ENCODE measurements at places on chromosomes 3 and 15.

GRCh38 chr3:182259579-182259978 is 533.7 kb upstream of the ATP11B start:
- DNase-seq: no peak

- DNase-seq: no peak
Observed at GRCh38 chr3:23574822-23575315, 230.9 kb upstream of the UBE2E1 start.

- DNase-seq: no peak
Observed at GRCh38 chr15:57440167-57440566, 63.9 kb downstream of the CGNL1 start.

- DNase-seq: no peak
Observed at GRCh38 chr3:124206225-124207055, 214.5 kb upstream of the ROPN1 start.

DNA sequence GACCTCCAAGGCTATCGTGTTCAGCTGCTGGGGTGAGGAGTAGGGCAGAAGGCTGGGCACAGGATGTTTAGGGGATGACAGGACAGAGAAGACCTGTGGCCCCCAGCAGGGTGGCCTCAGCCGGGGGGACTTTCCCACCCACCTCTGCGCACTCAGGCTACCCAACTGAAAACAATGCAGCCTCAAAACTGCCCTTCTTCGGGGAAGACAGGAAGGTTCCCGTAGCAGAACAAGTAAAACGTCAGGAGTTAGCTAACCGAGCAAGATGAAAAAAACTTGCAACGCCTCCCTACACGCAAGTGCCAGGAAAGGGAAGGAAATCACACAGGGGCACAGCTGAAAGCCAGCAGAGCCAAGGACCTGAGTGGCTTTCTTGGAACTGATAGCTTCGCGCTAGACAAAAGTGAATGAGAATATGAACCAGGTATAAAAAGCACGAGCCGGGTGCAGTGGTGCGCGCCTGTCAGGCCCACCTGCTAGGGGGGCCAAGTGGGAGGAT is 38.4 kb upstream of the FURIN start:
- DNase-seq: peak; percentile 92

- DNase-seq: no peak
Observed at GRCh38 chr3:109072194-109072593, 45.7 kb downstream of the MORC1 start.

DNA sequence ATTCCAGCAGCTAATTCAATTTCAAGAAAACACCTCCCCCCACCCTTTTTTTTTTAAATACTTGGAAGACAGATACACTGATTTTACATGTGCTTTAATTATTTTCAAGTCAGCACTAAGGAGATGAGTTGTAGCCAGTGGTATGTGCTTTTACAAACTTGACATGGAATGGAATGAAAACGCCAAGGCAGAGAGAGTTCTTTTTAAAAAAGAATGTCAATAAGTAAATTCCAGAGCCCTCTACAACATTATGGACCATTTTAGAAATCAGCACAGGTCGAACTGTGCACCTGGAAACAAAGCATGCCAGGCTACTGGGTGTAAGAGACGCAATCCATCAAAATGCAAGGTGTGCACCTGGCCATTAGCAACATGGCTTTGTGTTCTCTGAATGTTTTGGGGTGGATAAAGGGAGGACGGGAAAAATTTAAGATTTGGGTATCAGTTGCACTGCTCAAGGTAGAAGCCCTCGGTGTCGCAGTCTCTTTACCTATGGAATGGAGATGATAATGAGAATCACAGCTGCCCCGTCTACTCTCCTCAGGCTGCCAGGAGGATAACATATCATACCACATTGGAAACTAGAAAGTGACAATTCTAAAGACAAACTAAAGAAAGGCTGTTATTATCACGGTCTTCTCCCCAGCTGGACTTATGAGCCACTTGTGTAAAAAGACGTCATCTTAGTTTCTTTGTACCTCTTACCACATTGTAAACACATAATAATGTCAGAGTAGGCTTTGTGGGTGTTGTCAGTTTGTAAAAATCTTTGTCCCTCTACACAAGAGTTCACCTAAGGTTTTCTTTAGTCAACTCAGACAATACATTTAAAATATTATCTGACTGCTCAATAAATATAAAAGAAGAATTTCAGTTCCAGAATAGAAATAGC is 107.4 kb upstream of the PRICKLE2 start:
- no peak for DNase-seq

GRCh38 chr3:158790901-158791589 is 10.8 kb upstream of the MFSD1 start:
- DNase-seq: peak; percentile 66

DNA sequence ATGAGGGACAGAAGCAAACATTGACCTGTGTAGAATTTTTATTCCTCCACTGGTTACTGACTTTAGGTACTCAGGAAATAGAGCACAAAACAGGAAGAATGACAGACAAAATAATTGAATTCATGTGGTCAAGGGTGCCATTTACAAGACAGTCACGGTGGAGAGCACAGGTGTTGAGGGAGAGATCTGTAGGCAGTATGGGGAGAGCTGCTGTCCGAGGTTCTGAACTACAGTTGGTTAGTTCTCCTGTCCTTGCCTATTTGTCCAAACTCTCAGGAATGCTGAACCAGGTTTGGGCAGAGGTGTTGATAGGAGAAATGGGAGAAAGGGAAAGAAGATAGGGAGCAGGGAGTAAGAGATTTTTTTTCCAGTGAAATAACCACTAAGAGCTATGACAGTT is 178.5 kb upstream of the ZBTB20 start:
- no peak for DNase-seq

DNA sequence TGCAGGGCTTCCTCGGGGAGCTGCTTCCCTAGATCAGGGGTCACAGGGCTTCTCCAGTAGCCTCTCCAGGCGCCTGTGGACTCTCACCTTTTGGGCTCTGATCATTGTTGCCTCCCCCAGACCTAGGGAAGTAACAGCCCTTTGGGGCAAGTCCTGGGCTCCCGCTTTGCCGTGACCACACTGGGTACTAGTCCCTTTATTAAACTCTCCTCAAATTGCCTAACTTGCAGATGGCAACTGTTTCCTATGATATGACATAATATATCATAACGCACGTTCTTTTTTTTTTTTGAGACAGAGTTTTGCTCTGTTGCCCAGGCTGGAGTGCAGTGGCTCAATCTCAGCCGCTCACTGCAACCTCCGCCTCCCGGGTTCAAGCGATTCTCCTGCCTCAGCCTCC is 17.9 kb upstream of the NRROS start:
- DNase-seq: no peak

GRCh38 chr15:67232591-67232990 is 21.9 kb downstream of the AAGAB start:
- no peak for DNase-seq

DNA sequence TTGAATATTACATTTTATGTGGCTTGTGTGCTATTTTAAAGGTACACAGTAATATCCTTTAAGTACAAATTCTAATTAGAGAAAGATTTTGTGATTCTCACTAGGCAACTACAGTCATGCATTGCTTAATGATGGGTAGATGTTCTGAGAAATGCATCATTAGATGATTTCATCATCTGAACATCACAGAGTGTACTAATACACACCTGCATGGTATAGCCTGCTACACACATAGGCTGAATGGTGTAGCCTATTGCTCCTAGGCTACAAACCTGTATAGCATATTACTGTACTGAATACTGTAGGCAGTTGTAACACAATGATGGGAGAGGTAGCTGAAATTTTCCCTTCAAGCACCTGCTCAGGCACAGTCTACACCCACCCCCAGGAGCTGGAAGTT is 217.4 kb upstream of the EOMES start:
- DNase-seq: no peak

DNA sequence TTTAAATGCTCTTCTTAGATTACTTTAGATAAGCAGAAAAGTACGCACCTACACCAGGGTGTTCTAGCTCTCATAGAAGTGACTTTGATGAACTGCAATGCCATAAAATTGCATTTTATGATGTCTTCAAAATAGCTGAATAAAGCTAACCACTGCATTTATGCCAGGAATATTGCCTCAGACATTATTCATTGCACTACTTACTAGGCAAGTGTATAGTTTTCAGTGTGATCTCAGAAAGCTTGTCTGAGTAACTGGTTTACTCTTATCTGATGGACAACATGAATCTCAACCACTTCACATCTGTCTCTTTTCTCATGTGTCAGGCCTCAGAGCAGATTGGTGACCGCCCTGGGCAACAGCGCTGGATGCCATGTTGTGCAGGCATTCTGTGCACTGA is 119.3 kb upstream of the SLC2A2 start:
- DNase-seq: no peak

DNA sequence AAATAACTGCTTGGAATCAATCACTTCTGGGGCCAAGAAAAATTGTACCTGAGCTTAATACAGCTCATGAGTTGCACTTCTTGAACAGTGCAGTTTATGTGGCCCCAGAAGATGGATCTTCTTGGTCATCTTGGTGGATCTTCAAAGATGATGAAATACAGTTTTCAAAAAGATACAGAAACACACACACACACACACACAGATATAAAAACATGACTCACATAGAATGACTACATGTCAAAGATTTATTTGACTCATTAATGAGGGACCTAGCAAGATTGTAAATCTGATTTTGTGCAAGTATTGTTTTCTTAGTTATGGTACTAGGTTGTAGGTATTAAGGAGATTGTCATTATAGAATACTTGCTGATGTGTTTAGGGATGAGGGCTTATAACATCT is 32.6 kb downstream of the PDCD6IP start:
- DNase-seq: no peak

DNA sequence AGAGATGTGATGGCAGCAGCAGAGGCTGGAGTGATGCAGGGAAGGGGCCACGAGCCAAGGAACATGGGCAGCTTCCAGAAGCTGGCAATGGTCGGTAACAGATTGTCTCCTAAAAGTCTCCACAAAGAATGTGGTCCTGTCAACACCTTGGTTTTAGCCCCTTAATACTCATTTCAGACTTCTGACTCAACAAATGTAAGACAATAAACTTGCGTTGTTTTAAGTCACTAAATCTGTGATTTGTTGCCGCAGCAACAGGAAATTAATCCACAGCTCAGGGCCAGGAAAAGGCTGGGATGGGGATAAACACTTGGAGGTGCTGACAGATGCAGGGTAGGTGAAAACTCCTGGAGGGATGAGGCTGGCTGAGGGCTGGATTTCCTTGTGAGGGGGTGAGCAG is 69.9 kb downstream of the OXNAD1 start:
- DNase-seq: no peak

GRCh38 chr15:36671017-36671416 is 91.6 kb downstream of the CDIN1 start:
- peak; percentile 10 for DNase-seq

- DNase-seq: no peak
Observed at GRCh38 chr3:79306934-79307570, 460.7 kb downstream of the ROBO1 start.

DNA sequence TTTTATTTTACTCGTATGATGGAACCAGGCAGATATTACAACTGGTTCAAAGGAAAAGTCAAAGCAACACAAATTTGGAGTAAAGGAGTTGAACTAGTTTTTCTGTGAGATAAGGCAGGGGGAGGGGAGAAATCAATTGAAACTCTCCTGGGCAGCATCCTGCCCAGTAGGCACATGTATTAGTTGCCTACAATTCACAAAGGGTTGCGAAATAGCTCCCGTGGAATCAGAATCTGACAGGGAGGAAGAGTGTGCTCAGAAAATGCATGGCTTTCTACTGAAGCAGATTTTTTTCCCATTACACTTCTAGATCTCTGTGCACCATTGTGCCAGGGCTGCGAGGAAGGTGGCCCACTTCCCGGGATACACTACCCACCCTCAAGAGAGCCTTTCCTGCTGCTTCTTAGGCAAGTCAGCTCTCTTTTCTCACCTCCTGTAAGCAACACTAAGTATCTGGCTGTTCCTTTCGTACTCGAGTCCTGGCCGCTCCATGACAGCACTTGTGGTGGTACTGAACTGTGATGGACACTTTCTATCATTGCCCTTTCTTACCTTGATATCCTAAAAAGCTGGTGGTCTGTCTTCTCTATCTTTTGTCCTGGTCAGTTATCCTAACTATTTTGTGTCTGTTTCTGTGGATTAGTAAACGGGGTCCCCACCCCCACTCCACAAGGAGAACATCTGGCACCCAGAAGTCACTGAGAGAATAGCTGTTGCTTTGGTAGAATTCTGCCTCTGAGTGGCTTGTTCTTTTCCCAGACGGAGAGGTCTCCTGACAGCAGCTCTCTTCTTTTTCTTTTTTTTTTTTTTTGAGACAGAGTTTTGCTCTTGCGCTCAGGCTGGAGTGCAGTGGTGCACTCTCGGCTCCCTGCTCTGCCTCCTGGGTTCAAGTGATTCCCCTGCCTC is 74.8 kb downstream of the RPL39L start:
- peak; percentile 16 for DNase-seq

- DNase-seq: no peak
Observed at GRCh38 chr15:29270169-29270955, 740 bp upstream of the NSMCE3 start.

DNA sequence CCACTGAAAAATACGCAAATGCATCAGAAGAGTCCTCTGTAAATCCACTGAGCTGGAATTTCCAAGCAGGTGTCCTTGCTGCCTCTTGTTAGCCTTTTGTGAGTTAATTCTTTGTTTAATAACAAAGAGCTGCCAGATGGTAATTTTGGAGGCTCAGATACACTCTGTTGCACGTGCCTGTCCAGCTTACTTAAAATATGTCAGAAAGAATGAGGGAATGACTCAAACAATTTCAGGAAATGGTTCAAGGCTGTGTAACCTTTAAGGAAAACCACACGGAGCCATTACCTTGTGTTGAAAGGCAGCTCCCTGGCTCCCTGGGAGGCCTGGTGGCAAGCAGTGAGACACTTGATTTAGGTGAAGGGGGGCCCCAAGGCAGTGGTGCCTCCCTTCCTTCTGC is 302.2 kb upstream of the CTDSPL start:
- DNase-seq: peak; percentile 30

DNA sequence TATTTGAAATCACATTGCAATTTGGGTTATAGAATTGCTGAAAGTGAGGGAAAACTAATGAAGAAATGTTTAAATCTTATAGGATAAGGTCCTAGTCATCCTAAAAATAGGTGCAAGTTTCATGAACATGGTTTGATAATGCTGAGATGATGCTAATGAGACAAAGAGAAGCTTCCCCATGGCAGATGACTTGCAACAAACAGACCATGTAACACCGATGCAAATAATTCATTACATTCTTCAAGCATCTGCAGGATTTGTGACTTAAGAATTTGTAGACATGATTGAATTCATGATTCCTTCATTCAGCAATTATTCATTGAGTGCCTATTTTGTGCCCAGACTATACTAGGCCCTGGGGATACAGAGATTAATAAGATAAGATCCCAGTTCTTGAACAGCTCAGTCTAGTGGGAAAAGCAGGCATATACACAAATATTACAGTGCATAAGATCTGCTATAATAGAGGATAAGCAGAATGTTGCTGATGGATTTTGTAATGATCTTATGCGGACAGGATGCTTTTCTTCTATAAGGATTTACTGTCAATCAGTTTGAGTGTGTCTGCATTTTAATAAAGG is 367.9 kb upstream of the GBE1 start:
- DNase-seq: no peak

All from suppressor macrophage (primary cell).